Activated T-cell treated with anti-CD3 and anti-CD28 coated beads, Interleukin-2, amount 50 U/mL, for 48 hours (primary cell): ENCODE measurements at places on chromosomes 7 and 10.

GRCh38 chr7:41146429-41146828, 556.5 kb downstream of the INHBA start:
- no peak for DNase-seq

DNA sequence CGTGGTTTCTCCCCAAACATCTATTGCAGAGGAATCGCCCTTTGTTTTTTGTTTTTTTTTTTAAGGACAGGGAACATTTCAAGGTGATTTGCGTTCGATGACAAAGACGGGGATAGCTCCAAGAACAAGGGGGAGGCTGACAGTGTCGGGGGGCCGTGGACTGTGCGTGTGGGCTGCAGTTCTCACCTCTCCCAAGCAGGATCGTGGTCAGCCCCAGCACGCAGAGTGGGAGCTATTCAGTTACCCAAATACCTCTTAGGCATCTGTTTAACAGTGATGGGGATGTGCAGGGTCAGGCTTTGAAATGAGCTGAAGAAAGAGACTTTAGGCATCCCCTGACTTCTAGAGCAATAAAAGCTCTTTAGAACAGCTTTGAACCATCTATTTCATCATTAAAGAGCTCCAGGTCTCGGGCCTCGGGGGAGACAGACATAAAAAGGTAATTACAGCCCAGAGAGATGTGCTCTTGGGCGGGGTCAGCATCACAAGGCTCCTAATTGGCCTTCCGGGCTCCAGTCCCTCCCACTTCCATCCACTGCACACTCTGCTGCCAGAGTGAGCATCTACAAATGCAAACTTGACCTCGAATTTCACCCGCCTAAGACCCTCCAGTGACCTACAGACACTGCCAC, 97.3 kb downstream of the MYL10 start:
- no peak for DNase-seq

DNA sequence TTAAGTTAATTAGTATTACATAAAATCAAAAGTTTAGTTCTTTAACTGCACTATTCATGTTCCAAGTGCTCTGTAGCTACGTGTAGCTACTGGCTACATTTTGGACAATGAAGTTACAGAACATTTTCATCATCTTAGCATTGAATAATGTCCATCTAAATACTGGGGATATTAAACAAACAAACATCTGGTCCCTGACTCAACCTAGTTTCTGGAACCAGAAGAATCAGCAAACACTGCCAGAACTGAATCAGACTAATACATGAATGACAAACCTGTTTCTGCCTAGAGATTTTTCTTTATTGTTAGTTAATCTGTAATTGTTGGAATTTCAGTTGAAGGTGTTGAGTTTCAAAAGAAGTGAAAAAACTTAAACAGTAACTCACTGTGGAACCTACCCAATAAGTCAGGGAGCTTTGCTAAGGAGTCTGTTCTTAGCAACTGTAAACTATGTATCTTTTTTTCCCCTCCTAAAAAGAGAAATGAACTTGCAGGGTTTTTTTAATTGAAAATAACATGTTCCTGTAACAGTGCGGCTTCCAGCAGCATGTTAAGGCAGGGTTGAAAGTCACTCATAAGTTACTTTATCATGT, 58.3 kb downstream of the CDK13 start:
- no peak for DNase-seq

DNA sequence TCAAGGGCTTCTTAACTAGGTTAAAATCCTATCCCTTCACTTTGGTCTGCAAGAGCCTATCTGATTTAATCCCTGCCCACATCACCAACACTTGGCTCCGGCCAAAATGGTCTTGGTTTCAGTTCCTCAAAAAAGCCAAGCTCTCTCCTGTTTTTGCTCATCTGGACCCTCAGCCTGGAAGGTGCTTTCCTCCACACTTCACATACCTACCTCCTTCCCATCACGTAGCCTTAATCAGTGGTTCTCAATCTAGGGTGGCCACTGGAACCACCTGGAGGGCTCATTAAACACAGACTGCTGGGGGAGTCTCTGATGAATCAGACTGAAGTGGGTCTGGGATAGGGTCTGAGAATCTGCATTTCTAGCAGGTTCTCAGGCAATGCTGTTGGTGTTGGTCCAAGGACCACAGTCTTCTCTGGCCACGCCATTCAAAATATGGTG, 227.0 kb upstream of the AOAH start:
- no peak for DNase-seq

GRCh38 chr10:14487488-14487883, 156.8 kb upstream of the FRMD4A start:
- DNase-seq, result no peak

- no peak for DNase-seq
Observed at GRCh38 chr7:53602817-53603418, 567.5 kb downstream of the POM121L12 start.

- DNase-seq, result no peak
Observed at GRCh38 chr7:107213193-107213788, 44.5 kb downstream of the HBP1 start.

DNA sequence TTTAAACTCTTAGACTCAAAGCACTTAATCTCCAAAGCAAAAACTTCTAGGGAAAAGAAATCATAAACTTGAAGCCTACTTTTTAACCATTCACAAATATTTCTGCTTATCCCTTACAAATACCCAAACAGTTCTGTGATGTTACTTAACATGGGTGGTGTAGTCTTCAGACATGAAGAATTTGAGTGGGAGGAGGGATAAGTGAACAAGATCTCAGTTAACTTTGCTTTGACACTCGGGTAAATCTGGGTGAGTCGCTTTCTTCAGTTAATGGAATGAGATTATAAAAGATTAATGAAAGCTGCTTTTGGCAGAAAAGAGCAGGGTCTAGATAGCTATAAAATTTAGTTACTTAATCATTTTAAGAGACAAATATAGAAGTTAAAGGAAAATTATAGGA, 47.5 kb downstream of the RNF133 start:
- DNase-seq, result no peak

GRCh38 chr7:10889266-10889898, 84.3 kb upstream of the PHF14 start:
- peak; percentile 40 for DNase-seq

GRCh38 chr7:38283107-38283506, 9.7 kb upstream of the TARP start:
- no peak for DNase-seq

DNA sequence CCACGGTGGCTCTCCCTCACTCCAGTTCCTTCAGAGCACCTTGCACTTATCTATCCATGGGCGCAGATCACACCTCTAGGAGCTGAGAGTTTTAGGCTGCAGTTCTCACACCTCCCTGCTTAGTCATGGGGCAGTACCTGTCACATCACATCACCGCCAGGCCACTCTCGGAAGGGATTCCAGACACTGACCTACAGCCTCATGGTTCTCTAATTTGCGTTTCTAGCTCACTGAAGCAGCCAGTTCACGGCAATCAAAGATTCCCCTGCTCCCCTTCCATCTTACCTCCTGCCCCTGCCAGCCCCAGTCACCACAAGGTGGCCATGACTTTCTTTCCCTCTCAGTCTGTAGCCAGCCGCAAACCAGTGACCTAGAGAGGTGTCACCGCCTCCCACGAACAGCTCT, 34.2 kb downstream of the ADRB1 start:
- no peak for DNase-seq

- no peak for DNase-seq
Observed at GRCh38 chr10:104028146-104028545, 57.5 kb downstream of the COL17A1 start.

DNA sequence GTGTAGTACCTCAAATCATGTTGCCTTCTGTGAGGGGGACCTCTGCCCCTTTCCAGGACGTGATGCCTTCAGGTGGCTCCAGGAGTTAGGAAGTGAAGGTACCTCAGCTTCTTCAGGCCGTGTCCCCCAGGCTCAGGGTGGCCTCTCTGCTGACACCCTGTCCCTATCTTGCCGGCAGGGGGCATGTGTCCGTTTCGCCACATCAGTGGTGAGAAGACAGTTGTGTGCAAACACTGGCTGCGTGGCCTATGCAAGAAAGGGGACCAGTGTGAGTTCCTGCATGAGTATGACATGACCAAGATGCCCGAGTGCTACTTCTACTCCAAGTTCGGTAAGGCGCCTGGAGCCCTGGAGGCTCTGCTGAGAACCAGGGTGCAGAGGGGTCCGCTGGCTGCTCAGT, 9.2 kb downstream of the CPSF4 start:
- DNase-seq, result no peak

DNA sequence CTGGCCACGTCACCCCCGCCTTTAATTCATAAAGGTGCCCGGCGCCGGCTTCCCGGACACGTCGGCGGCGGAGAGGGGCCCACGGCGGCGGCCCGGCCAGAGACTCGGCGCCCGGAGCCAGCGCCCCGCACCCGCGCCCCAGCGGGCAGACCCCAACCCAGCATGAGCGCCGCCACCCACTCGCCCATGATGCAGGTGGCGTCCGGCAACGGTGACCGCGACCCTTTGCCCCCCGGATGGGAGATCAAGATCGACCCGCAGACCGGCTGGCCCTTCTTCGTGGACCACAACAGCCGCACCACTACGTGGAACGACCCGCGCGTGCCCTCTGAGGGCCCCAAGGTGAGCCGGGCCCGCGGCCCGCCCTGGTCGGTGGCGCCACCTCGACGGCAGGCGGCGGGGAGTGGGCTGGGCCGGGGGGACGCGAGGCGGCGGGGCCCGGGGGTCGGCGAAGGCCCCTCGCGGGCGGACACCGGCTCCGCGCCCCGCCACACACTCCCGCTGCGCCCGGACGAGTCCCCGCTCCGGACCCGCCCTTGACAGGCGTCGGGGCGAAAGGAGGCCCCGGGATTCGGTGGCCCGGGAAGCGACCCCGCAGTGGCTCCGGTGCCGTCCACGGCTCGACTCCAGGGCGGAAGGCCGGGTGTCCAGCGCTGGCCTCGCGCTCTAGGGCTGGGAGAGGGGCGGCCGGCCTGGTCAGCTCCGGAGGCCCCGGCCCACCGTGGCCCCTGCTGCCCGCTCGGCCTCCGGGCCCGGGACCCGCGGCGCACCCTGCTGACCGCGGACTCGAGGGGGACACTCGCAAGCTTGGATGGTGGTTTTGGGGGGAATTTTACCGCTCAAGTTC, 557 bp downstream of the BAG3 start:
- no peak for DNase-seq

DNA sequence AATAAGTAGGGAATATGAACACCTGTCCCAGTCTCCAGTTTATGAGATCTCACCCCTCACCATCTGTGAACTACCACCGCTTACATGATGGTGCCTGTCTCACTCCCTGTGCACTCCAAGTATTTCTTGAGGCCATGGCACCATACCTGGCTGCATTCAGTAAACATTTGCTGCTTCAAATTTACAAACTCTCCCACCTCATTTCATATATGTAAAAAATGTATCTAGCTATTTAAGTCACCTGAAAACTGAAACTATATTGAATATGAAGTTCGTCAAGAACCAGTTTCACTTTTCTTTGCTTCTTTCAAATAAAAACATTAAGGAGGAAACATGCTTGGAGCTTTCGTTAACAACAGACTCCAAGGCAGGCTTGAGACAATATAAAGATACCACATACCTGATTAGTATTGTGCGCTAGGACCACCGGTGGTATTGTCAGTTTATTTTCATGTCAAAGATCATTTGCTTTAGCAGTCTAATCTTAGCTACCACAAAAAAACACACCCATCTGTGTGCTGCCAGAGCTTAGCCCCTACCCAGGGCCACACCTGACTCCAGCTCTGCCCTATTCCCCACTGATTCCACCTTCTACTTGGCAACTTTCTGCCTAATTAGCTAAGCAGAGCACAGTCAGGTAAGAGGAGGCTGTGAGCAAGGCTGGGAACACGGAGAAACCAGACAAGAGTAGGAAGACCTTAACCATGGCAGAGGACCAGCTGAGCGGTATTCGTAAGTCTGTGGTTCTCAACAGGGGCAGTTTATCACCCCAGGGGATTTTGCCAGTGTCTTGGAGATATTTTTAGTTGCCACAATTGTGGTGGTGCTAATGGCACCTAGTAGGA, 92.0 kb downstream of the ZFAND4 start:
- DNase-seq, result peak; percentile 47

- no peak for DNase-seq
Observed at GRCh38 chr7:67100956-67101361, 104.3 kb downstream of the TYW1 start.

GRCh38 chr10:7813481-7813880, 4.8 kb upstream of the TAF3 start:
- DNase-seq, result no peak

- no peak for DNase-seq
Observed at GRCh38 chr7:27895551-27895950, 155.6 kb downstream of the TAX1BP1 start.

GRCh38 chr7:4833176-4833575, 28.7 kb downstream of the PAPOLB start:
- no peak for DNase-seq

- no peak for DNase-seq
Observed at GRCh38 chr7:121019018-121019417, 30.5 kb downstream of the CPED1 start.

DNA sequence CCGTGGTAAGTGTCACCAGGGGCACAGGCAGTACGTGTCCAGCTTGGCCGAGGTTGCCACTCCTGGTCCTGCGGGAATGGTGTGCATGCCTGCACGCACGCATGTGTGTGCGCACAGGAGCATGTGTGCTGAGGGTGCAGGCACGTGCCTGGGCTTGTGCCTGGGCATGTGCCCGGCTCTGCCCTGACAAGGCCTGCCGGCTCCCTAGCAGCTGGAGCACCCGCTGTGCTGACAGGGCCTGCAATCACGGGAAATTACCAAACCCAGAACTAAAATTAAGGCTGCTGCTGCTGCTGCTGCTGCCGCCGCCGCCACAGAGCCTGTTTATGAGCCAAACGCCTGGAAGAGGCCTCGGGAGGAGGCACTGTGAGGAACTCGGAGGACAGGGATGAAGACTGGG, 28.7 kb downstream of the GHRHR start:
- DNase-seq, result no peak

GRCh38 chr7:121280656-121281055, 48.1 kb upstream of the WNT16 start:
- no peak for DNase-seq

- peak; percentile 84 for DNase-seq
Observed at GRCh38 chr10:87095236-87095945, 385 bp downstream of the SHLD2 start.

- no peak for DNase-seq
Observed at GRCh38 chr7:37987732-37988131, 67.3 kb downstream of the EPDR1 start.

DNA sequence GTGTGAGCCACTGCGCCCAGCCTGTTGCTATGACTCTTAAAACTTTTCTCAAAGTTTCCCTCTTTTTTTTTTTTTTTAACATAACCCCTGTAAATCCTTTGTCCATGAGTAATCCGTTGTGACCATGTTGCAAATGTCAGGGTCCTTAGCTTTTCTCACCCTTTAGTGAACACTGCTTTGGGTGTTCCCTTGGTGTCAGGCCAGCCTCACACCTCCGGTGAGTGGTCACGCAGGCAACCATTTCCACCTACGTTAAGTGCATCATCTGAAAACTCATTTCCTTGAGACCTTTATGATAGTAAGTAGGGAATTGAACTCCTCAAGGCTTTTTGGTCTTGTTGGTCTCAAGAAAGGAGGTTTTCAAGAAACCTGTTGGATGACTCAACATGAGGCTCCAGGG, 41.3 kb upstream of the OPN4 start:
- DNase-seq, result no peak
